ENCODE measurements at places on chromosomes 2 and 18. TPM values are rescaled to one million over a fixed set of nuclear protein-coding genes. Genes with fewer than 3 reads are reported as not detected.

The PHOSPHO2 gene
- 2.9 TPM for total RNA-seq

The SLC5A7 gene
- total RNA-seq = not detected

The WNT6 gene
- 0.74 TPM for total RNA-seq

The CREG2 gene
- not detected for total RNA-seq

The POMC gene
- total RNA-seq = not detected

The SATB2 gene
- total RNA-seq = 26.7 TPM

The RIT2 gene
- total RNA-seq = not detected

The TWSG1 gene
- total RNA-seq = 10.9 TPM

The SPTBN1 gene
- 132 TPM for total RNA-seq

The SPATA3 gene
- not detected for total RNA-seq

The ADCYAP1 gene
- total RNA-seq = not detected

The TSHZ1 gene
- total RNA-seq = 10.5 TPM

The SNORC gene
- total RNA-seq = 1.4 TPM

The CRYBA2 gene
- total RNA-seq = not detected

The ABHD1 gene
- total RNA-seq = not detected

The CYP1B1 gene
- total RNA-seq = not detected

The TMEM37 gene
- not detected for total RNA-seq

The DNAJC5G gene
- total RNA-seq = 18.1 TPM

The ARHGAP15 gene
- total RNA-seq = 72.1 TPM

The DSG1 gene
- total RNA-seq = not detected

The SCRN3 gene
- total RNA-seq = 13.0 TPM

The CHRNG gene
- total RNA-seq = not detected

The HOXD12 gene
- 0.25 TPM for total RNA-seq

The IL36B gene
- not detected for total RNA-seq

The HADHB gene
- total RNA-seq = 55.7 TPM

The CRACDL gene
- 0.13 TPM for total RNA-seq

The C2orf15 gene
- total RNA-seq = 2.1 TPM

The UGT1A4 gene
- total RNA-seq = not detected

The EVX2 gene
- total RNA-seq = not detected

The BOLL gene
- total RNA-seq = not detected

The AFF3 gene
- 131 TPM for total RNA-seq

The TRIM43 gene
- total RNA-seq = not detected

The PAX8 gene
- total RNA-seq = 3.6 TPM

The LBH gene
- 3.0 TPM for total RNA-seq

The RGPD3 gene
- not detected for total RNA-seq

All from OCI-LY7 (cell line).